ENCODE measurements at places on chromosomes 7 and 10. TPM values are rescaled to one million over a fixed set of nuclear protein-coding genes. Genes with fewer than 3 reads are reported as not detected.

Gene CRTAC1
- not detected for polyA plus RNA-seq

DNA sequence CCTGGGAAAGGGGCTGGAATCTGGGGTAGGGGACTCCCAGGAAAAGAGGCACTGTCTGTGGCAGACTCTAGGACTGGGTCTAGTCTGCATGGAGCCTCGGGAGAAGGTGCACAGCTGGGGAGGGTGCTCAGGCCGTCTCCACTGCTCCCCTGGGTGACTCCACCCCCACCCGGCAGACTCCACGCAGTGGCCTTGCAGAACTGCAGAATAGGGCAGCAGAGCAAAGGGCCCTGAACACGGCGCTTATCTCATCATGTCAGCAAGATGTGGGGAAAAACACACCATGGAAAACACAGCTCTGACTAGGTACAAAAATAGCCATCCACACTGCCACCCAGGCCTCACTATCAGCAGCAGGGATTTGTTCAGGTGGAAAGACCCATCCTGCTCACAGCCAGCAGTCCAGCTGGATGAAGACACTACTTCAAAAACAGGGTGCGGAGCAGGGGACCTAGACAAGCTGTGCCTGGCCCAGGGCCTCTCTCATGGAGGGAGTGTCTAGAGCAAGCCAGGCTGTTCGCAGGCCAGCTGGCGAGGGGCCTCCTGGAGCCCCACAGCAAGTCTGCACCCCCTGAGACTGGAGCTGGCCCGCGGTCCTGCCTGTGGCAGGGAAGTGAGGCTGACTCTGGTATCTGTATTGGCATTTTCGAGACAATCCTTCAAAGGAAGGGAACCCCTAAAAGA is 11.7 kb downstream of the MAT1A start:
- no peaks in the 10 kb centered on the region for H3K36me3 ChIP-seq
- H3K27me3 ChIP-seq = no peaks in the 10 kb centered on the region

DNA sequence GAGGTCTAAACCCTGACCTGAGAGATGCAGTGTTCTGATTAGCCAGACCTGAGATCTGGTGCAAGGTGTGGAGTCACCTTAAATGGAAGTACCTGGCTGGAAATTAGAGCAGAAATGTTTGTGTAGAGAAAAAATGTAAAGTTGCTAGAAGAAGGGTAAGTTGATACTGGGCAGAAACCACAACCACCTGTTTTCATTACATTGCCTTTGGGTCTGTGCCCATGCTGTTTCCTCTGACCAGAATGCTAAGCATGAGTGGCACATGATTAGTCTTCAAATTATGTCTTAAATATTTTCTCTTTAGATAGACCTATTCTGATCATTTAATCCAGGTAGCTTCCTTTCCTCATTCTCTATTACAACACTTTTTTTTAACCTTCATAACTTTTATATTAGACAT is 69.0 kb downstream of the CASD1 start:
- no peaks in the 10 kb centered on the region for H3K4me1 ChIP-seq
- DNase-seq = no peak
- H3K27me3 ChIP-seq = no peaks in the 10 kb centered on the region
- H3K27ac ChIP-seq = no peak overlapping the region

Gene RELN
- not detected for polyA plus RNA-seq

Gene ASNS
- 17.2 TPM for polyA plus RNA-seq

Gene CREM
- polyA plus RNA-seq = 27.6 TPM

Gene SLC26A4
- not detected for polyA plus RNA-seq

DNA sequence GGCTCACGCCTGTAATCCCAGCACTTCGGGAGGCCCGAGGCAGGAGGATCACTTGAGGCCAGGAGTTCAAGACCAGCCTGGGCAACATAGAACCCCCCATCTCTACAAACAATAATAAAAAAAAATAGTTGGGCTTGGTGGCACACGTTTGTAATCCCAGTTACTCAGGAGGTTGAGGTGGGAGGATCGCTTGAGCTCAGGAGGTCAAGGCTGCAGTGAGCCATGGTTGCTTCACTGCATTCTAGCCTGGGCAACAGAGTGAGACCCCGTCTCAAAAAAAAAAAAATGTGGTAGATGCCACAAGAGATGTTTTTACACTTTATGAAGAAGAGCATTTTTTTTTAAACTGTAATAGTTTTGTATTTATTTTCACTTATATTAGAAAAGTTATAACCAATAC is 12.8 kb downstream of the NYAP1 start:
- no peak for DNase-seq
- no peak overlapping the region for H3K27ac ChIP-seq
- no peaks in the 10 kb centered on the region for H3K27me3 ChIP-seq

DNA sequence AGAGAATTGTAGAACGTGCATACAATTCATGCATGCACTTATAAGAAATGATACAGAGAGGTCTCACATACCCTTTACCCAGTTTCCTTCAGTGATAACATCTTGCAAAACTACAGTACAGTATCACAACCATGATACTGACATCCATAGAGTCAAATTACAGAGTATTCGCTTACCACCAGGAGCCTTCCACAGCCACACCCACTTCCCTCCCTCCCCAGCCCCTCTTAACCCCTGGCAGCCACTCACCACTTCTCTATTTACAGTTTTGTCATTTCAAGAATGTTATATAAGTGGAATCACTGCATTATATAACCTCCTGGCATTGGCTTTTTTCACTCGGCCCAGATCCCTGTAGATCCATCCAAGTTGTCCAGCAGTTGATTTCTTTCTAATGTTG is 143.8 kb downstream of the ZNF248 start:
- H3K4me1 ChIP-seq = no peaks in the 10 kb centered on the region
- no peak overlapping the region for H3K4me3 ChIP-seq
- DNase-seq = no peak
- no peak overlapping the region for H3K27ac ChIP-seq
- no peaks in the 10 kb centered on the region for H3K36me3 ChIP-seq
- no peaks in the 10 kb centered on the region for H3K27me3 ChIP-seq

Gene ANKRD2
- 0.15 TPM for polyA plus RNA-seq

DNA sequence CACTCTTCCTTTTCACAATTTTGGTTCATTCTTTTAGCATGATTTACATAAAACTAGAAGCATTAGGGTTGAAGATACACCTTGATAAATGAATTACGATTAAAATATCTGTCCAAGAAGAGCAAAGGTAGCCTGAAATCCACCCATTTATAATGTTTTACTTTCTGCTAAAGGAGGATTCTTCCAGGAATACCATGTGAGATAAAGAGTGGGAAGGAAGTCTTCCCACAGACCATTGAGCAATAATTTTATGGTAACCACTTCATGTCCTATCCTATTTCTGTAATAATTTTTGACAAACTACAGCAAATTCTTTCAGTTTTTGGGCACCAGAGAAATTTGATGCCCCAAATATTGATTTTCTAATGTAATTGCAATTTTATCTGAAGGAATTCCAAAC is 150.6 kb upstream of the STEAP4 start:
- no peaks in the 10 kb centered on the region for H3K36me3 ChIP-seq
- peak overlapping the region; percentile 34 for H3K27ac ChIP-seq
- H3K4me1 ChIP-seq = peaks cover 17% of the 10 kb centered on the region
- H3K27me3 ChIP-seq = no peaks in the 10 kb centered on the region

DNA sequence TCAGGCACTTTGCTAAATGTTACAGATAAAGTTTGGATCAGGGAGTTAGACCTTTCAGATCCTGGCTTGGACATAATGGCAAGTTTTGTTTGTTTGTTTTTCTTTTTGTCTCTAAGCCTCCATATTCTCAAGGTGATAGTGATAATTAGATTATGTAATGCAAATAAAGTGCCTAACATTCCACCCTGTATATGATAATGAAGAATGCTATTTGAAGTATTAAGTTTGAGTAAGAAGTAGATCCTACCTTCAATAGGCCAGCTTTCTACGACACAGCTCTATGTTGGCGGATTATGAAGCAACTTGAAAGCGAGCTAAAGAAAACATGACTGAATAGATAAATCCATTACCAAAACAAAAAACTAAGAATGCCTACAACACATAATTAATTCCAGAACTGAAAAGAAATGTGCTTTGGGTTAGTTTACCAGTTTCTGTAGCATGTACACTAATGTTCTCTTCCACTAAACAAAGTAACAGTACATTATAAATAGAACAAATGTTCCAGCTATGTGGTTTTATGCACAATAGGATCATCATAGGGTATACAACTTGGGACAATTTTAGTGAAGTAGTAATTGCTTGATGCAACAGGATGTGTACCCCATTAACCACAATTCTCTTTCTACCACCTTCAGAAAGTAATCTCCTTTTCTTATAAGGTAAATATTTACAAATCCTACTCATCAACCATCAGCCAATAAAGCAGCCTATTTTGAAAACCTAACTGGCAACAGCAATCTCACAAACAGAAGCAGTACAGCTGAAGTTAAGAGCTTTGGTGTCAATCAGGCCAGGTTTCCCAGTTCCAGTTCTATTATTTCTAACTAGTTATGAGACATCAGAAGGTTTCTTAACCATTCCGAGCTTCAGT is 1.5 kb downstream of the SEM1 start:
- no peak overlapping the region for H3K27ac ChIP-seq
- peaks cover 2% of the 10 kb centered on the region for H3K36me3 ChIP-seq
- no peak overlapping the region for H3K4me3 ChIP-seq
- peaks cover 5% of the 10 kb centered on the region for H3K4me1 ChIP-seq
- no peaks in the 10 kb centered on the region for H3K27me3 ChIP-seq
- DNase-seq = no peak

Gene THNSL1
- 10.1 TPM for polyA plus RNA-seq

Gene ADCY1
- under 0.01 TPM for polyA plus RNA-seq

Gene BAIAP2L1
- 25.6 TPM for polyA plus RNA-seq

DNA sequence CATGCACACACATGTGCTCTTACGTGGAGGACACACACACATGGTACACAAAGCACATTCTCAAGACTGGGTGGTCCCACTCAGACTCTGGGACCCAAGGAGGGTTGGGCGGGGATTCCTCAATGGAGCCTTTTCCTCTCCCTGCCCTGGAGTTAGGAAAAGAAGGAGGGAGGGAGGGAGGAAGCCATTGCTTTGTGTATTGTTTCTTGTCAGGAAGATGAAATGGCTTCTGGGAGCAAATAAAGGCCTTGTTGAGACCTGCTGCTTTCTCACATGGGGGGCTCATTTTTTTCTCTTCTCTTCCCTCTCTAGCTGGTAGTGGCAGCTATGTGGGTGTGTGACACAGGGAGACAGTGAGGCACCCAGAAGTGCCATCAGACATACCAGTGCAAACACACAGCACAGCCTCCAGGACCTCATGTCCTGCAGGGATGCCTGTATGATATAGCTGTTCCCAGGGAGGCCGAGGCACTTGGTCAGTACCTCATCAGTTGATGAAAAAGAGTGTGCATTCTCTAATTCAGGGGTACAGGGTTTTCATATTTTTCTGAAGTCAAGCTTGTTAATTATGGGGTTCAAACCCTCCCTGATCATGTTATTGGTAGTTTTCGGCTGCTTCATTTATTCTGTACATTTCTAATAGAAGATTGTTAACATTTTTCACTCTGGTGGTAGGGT is 5.7 kb downstream of the AQP1 start:
- DNase-seq = no peak
- H3K27ac ChIP-seq = no peak overlapping the region
- no peak overlapping the region for H3K4me3 ChIP-seq
- H3K4me1 ChIP-seq = no peaks in the 10 kb centered on the region
- H3K27me3 ChIP-seq = no peaks in the 10 kb centered on the region
- no peaks in the 10 kb centered on the region for H3K36me3 ChIP-seq

Gene GPR26
- polyA plus RNA-seq = not detected

Gene PDE6C
- polyA plus RNA-seq = not detected

DNA sequence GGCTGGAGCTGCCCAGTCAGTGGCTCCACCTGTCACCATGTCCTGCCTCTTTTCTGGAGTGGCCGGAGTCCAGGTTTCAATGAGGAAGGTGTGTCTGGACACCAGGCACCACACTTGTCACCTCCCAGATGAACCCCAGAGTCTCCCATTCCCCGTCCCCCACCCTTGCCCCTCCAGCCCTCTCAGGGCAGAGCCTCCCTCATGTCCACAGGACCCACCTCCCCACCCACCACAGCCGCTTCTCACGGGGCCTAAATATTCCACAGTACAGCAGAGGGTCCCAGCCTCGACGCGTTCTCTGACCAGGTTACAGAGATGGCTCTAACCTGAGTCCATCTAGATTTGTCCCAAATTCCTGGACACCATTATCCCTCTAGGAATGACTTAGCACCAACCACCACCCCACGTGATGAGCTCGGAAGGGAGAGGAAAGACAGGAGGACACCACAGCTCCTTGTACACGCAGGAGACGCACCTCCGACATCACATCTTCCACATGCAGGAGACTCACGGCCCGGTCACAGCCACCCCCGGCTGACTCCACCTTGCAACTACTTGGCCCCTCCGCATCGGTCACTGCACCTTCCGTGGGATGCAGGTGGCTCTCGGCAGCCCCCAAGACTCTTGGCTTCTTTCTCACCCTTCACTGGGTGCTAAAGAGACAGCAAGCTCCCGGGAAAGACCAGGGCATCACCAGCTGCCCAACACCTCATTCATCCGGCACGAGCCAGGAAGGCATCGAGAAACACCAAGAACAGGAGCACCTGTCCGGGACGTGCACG is 560.2 kb downstream of the DNAJB6 start:
- no peak overlapping the region for H3K4me3 ChIP-seq

Gene RHOBTB1
- polyA plus RNA-seq = 6.8 TPM

DNA sequence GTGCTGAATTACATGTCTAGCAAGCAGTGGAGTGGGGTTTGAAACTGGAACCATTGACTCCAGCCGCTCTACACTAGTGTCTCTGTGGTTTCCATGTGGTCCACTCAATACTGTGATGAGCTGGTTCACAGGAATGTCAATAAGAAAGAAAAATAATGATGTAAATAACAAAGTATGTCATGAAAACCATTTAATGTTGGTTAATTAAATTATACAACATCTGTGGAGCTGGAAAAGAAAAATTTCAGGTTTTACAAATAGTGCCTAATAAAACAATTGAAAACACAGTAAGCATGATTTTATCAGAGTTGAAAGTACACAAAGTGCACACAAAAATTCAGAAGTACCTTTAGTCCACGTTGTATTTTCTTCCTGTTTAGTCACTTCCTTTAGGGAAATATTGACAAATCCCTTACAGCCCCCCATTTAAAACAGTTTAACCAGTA is 28.7 kb upstream of the NAMPT start:
- H3K36me3 ChIP-seq = no peaks in the 10 kb centered on the region
- H3K27ac ChIP-seq = peak overlapping the region; percentile 15
- H3K27me3 ChIP-seq = no peaks in the 10 kb centered on the region

Gene GIMAP2
- polyA plus RNA-seq = 9.0 TPM

- peaks cover 4% of the 10 kb centered on the region for H3K27me3 ChIP-seq
- H3K4me1 ChIP-seq = no peaks in the 10 kb centered on the region
- no peak for DNase-seq
- H3K36me3 ChIP-seq = no peaks in the 10 kb centered on the region
- no peak overlapping the region for H3K4me3 ChIP-seq
- H3K27ac ChIP-seq = no peak overlapping the region
Measured at GRCh38 chr10:13844651-13845050, 257.9 kb downstream of the PRPF18 start.

DNA sequence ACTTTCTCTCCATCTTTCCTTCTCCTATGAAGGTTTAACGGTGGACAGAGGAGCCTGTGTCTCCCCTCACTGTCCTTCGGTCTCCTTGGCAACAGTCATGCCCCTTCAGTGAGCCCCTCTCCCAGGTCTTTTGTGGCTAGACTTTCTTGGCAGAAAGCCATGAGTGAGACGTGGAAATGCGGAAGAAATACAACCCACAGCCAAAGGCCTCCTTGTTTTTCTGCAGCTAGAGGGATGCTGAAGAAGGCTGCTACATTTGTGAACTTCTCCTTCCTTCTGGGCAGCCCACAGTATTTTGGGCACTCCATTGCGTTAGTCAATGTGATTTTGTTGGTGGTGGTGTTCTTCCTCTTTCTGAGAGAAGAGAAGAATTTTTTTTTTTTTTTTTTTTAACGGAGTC is 333.7 kb upstream of the PODXL start:
- H3K27me3 ChIP-seq = no peaks in the 10 kb centered on the region
- no peaks in the 10 kb centered on the region for H3K4me1 ChIP-seq
- H3K4me3 ChIP-seq = no peak overlapping the region
- H3K36me3 ChIP-seq = no peaks in the 10 kb centered on the region

Gene SEC31B
- polyA plus RNA-seq = 18.6 TPM

Data from small intestine (tissue), 16 donors.